ENCODE measurements at places on chromosomes 13 and 19.

DNA sequence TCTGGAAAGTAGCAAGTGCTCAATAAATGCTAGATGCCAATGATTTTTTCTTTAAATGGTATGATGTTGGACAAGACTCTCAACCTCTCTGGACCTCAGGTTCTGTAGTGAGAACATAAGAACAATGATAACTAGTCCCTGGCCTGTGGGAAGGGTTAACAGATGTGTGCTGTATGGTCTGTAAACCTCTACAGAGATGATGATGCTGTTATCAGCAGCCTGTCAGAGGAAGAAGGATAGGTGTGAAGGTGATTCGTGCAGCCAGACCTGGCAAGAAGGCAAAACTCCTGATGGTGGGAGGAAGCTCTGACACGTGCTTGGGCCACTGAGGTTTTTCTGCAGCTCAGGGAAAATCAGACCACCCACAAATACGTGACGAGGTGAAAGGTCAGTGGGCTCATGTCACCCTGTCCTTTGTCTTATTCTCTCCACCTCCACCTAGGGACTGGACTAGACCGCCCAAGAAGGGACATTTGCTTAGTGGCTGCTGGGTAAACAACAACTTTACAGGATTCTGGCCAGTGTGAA is 36.7 kb upstream of the UBL3 start:
- DNase-seq, result no peak

GRCh38 chr13:29621051-29621800 is 25.7 kb upstream of the SLC7A1 start:
- no peak for DNase-seq

GRCh38 chr13:91045351-91046034 is 302.0 kb upstream of the MIR17HG start:
- peak; percentile 28 for DNase-seq

- DNase-seq, result peak; percentile 7
Observed at GRCh38 chr13:42405665-42406390, 133.9 kb downstream of the AKAP11 start.

GRCh38 chr19:17579661-17580244 is 24.3 kb downstream of the COLGALT1 start:
- DNase-seq, result peak; percentile 42

GRCh38 chr19:46428239-46429135 is at the start of gene PNMA8C:
Gene PNMA8C (minus strand): TSS chr19:46428936. CDS start chr19:46428359, 577 bp downstream.
- peak; percentile 93 for DNase-seq

GRCh38 chr13:48539550-48539949 is 6.7 kb upstream of the RCBTB2 start:
- DNase-seq, result no peak

DNA sequence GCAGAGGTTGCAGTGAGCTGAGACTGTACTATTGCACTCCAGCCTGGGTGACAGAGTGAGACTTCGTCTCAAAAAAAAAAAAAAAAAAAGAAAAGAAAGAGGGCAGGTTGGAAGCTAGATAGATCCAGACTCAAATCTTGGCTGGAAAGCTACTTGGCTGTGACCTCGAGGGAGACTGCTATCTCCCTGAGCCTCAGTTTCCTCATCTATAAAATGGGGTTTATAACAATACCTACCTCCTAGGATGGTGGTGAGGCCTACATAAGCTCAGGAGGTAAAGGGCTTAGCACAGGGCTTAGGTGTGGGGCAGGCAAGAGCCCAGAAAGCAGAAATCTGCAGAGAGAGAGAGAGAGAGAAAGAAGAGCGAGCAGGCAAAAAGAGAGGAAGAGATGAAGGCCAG is 24.2 kb upstream of the DACT3 start:
- DNase-seq, result no peak

DNA sequence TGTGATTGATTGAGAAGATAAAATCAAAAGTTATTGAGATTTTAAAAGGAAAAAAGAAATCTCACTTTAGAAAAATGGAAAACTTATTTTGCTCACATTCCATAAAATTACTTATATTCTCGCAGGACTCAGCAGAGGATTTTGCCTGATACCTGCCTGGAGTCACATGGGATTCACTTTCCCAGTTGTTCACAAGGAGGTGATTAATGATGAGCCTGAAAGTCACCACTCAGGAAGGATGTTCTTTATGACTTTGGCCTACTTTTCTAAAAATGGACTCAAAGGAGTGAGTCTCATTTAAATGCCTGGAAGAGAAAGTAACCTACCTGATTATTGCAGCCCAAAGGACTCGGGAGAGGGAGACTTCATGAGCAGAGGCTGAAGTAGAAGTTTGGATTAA is 34.5 kb upstream of the FAM216B start:
- no peak for DNase-seq

- no peak for DNase-seq
Observed at GRCh38 chr19:1254081-1254527, 5.7 kb downstream of the MIDN start.

GRCh38 chr19:46016426-46017094 is 6.3 kb downstream of the PGLYRP1 start:
- peak; percentile 86 for DNase-seq

- no peak for DNase-seq
Observed at GRCh38 chr19:33582914-33583313, 38.8 kb upstream of the CHST8 start.

GRCh38 chr13:34338102-34338501 is 520.2 kb downstream of the RFC3 start:
- DNase-seq, result no peak

- DNase-seq, result no peak
Observed at GRCh38 chr13:110780422-110780821, 66.9 kb downstream of the ING1 start.

GRCh38 chr13:110942248-110942981 is 27.5 kb upstream of the ANKRD10 start:
- DNase-seq, result no peak

- peak; percentile 30 for DNase-seq
Observed at GRCh38 chr19:11984986-11985385, 20.1 kb downstream of the ZNF763 start.

DNA sequence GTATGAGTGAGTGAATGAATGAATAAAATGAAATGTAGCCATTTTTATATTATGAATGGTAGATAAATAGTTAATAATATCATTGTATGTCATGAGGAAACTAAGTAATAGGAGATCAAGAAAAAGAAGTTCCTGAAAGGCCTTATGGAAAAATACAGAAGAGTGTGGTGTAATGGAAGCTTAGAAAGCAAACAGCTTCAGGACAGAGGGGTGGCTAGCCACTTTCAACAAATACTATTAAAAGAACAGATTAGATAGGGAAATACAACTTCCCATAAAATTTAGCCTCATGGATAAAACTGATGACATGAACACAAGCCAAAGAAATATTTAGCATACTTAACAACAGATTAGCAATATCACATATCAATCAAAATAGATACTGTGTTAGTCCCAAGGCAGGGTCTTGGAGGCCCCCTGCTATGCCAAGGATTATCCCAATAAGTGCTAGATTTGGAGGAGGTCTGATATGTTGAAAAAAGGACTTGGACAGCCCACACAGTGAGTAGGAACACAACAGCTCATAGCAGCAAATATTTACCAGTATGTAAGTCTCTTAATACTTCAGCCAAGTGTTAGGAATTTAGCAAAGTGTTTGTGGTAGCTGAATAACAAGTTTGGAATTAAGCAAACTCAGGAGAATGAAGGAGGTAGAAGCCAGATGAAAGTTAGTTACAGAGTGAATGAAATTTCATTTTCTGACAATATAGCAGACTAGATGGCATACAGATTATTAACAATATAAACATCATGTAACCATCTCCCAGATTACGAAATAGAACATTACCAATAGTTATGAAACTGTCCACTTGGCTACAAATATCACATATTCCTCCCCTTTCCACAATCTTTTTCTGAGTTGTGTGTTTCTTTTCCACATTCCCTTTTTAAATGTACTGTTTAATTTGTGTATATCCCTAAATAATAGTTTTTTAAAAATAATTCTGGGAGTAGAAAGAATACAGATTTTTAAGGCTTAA is 1632.0 kb downstream of the PCDH9 start:
- DNase-seq, result no peak

- peak; percentile 69 for DNase-seq
Observed at GRCh38 chr19:47707135-47707925, 5.9 kb upstream of the EHD2 start.

DNA sequence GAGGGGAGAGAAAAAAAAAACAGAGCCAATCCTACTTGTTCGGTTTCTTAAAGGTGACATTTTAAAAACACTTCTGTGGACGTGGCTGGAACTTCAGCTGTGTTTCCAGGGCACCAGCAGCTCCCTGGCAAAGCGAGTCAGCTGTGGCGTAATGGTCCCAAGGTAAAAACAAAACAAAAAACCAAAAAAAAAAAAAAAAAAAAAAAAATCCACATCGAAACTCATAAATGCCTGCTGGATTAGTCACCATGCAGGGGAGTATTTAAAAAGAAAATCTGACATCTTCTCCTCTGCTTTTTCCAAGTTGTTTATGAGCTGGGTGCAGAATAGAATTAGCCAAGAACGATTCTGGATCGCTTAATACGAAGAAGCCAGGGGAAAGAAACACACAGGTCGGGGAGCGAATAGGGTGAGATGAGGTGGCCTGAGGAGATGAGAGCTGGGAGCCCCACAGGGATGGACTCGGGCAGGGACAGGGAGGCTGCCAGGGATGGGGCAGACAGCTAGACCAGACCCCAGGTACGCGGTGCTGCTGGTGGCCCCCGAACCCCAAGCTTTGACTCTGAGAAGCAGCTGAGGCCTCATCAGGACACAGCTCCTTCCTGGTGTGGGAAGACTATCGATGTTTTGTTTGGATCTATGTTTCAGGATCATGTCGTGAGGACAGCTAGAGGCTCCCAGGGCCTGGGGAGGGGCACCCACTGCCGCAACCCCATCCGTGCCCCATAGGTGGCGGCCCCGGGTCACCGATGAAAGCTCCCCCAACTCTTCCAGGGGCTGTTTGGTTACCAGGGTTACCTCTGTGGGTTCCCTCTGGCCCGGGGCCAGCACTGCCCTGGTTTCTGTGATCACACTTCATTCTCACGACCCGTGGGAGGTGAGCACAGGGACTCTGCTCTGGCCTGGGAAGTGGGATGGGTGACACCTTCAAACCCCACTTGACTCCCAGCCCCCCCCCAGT is 3.1 kb upstream of the CTXN1 start:
- DNase-seq, result peak; percentile 45

DNA sequence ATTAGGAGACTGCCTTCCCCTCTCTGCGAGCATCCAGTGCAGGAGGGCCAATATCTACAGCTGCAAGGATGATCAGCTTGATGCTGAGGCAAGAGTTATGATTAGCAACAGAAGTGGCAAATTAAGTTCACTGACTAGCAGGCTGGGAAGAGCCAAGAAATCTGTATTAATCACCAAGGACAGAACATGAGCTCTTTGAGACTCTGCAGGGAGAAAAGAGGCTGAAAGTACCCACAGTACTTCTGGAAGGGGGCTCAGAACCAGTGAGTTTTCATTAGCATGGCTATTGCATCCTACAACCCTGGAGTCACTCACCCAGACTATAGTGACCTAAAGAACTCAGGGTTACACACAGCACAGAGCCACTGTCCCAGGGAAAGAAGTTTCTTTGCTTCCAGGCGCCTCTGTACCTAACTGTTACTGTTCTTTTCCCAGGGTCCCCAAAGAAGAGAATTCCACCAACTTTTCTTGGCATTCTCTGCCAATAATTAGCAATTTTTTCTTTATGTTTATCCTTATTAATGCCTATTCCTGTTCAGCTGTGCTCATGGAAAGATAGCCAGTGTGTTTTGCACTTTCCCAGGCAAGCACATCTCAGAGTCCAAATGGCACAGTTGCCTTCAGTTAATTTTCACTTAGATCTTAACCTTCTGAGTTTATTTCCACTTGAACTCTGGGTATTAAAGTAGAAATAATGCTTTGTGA is 25.8 kb upstream of the MEDAG start:
- no peak for DNase-seq

- DNase-seq, result no peak
Observed at GRCh38 chr19:7393459-7393858, 44.7 kb downstream of the ARHGEF18 start.

- no peak for DNase-seq
Observed at GRCh38 chr19:14673088-14673487, 1.6 kb downstream of the ADGRE3 start.

GRCh38 chr13:68176475-68176874 is 946.3 kb upstream of the PCDH9 start:
- DNase-seq, result no peak

- no peak for DNase-seq
Observed at GRCh38 chr13:67554746-67555452, 324.8 kb upstream of the PCDH9 start.

DNA sequence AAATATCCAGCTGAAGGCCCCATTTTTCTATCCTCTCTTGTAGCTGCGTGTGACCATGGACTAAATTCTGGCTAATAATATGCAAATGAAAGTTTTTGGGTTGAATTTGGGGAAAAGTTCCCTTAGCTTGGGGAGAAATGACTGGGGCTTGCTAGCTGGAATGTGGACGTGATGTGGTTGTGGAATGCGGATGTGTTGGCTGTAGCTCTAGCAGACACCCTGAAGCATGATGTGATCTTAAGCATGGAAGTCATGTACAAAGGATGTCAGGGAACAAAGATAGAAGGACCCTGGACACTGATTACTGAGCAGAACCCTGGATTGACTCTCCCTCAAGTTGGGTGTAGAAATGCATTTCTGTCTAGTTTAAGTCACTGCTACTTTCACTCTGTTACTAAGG is 25.4 kb upstream of the SCEL start:
- no peak for DNase-seq

- no peak for DNase-seq
Observed at GRCh38 chr19:4550479-4551050, 8.9 kb downstream of the SEMA6B start.

DNA sequence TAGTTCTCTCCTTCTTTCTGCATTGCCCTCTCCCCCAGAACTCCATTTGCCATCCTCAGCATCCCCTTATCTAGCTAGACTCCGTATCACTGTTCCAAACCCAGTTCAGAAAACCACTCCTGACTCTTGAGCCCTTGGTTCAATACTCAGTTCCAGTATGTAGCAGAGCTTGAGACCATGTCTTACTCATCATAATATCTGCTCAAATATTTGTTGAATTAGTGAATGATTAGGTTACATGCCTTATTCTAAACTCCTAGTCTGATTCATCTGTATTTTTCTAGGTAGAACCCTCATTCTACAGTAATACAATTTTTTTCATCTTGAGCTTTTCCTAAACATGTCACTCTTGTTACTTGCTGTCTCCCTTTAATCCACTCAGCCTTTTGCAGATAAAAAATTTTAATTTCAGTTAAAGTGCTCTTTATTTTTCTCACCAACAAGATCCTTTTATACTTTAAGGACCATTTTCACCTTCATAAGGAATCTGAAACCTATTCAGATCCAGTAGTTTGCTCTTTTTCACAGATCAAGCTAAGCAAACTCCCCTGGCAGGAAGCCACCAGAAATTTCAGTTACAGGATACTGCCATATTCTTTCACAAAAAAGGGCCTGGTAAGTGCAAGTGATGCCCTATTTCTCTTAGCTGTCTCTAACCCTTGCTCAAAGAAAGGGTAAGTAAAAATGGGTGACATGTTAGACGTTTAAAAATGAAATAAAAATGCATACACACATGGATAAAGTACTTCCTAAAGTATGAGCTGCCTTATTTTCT is 23.1 kb upstream of the INTS6 start:
- DNase-seq, result no peak

DNA sequence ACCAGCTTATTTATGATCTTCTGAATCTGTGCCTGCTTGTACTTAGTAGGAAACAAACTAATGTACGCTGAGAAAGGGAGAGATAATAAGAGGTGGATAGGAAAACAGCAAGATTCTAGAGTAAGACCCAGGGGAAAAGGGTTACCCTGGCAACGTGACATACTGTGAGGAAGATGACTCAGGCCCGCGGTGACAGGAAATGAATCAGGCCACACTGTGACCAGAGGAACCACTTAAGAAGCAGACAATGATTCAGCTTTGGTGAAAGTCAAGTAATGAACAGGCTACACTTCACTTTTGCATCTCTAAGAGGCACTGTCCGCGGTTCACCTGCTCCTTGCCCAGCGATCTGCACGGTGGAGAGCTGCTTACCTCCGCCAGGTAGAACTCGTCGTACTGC is 158.2 kb downstream of the NALCN start:
- peak; percentile 20 for DNase-seq

Data from retina (tissue), 1 donor.